Central memory CD4-positive, alpha-beta T cell (primary cell): ENCODE measurements at places on chromosomes 5 and 9.
A peak's percentile ranks its signal among the peaks of the same experiment; 100 is the strongest.

DNA sequence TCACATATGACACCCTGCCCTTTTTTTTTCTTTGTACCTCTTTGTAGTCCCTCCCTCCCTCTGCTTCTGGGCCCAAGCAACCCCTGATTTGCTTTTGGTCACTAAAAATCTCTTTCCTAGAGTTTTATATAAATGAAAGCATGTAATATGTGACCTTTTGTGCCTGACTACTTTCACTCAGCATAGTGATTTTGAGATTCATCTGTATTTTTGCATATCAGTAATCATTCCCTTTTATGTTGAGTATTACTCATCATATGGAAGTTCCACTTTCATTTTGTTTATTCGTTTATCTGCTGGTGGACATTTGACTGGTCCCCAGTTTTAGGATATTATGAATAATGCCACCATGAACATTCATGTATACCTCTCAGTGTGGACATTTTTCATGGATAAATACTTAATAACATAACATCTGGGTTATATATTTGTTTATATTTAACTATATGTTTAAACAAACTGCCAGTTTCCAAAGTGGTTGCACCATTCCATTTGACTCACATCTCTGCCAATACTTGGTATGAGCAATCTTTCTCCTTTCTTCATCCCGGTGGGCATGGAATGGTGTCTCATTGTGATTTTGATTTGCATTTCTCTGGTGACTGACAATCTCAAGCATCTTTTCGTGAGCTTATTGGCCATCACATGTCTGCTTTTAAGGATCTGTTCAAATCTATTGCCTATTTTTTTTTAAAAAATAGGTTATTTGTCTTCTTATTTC, 115.7 kb upstream of the S1PR3 start:
- no peak for DNase-seq

DNA sequence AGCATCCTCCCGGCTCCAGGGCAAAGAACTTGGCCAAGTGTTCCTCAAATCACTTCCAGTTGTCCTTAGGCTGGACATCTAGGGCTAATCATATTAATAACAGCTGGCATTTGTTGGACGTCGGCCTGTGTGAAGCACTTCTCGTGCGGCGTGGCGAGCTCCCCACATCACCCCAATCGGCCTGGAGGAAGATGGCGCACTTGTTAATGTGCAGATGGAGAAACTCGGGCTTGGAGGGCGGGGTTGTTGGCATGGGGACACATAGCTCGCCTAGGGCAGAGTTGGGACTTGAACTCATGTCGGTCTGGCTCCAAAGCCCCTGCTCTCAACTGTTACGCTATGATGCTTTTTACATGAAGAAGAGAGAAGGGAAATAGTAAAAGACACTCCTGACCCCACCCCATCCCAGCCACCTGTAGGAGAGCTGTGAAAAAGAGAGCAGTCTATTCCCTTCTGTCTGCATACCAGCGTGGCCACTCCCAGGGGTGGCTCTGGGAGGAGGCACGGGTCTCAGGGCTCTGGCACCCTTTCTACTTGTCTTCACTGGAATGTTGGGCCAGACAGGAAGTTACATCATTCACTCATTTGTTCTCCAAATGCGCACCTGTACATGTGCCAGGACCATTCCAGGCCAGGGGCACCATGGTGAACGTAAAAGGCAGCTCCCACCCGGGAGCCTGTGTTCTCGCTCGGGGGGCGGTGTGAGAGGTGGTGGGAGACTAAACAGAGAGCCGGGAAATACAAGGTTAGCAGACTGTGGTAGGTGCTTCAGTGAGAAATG, 12.8 kb upstream of the NUP214 start:
- DNase-seq: no peak

DNA sequence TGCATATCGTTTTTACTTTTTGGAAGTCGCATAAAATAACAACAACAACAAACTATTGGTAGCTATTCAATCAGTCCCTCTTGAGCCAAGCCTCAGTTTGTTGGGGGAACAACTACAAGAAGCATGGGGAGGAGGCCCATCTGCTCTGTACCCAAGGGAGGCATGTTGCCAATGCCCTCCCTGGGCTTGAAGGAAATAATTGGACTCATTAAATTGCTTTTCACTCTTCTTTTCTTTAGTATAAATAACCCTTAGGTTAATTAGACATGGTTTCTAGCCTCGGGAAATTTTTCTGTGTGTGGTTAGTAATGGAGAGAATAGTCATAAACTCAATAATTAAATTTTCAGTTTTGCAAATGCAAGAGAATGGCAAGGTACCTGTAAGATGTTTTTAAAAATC, 500.7 kb downstream of the TLE4 start:
- no peak for DNase-seq

GRCh38 chr9:133826289-133827085, 88.3 kb upstream of the SARDH start:
- no peak for DNase-seq

- no peak for DNase-seq
Measured at GRCh38 chr5:62690421-62690820, 111.8 kb downstream of the LRRC70 start.

- DNase-seq: no peak
Measured at GRCh38 chr9:88973281-88974045, 17.8 kb upstream of the S1PR3 start.

GRCh38 chr5:172436879-172437369, 17.4 kb downstream of the SH3PXD2B start:
- DNase-seq: no peak

- no peak for DNase-seq
Measured at GRCh38 chr9:85040821-85041465, 371.4 kb downstream of the NTRK2 start.

DNA sequence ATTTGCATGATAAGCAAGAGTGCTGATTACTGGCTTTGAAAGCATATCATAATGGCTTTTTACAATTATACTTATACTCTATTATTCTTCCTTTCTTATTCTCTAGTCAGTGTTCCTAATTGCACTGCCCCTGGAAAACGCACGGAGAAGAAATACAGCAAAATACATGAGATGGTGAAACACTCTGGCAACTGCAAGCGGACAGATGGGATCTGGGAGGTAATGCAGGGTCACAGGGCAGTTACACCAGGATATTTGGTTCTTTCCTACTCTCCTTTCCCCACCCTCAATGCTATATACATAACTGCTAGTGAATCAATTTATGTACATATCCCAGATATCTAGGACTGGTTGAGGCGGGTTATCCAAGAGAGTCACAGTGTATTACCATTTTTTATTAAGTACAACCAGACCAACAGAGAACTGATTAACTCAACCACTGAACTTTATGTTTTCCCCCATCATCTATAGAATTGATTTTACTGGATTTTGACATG, 423.7 kb downstream of the ZSWIM6 start:
- no peak for DNase-seq

DNA sequence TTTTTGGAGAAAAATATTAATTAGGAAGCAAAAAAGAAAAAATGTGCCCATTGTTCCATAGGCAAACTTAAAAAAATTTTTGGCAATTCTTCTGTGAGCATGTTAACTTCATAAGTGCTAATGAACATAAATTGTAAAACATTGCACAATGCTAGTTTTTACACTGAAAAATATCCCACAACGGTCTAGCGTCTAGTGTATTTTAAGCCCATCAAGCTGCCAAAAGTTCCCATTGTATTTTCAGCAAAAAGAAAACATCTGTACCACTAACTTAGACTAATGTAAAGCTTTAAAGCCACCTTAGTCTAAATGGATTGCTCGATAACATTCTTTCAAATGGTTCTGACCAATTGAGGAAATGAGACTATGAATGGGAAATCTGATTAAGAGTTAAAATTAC, 2.8 kb downstream of the NR6A1 start:
- no peak for DNase-seq

DNA sequence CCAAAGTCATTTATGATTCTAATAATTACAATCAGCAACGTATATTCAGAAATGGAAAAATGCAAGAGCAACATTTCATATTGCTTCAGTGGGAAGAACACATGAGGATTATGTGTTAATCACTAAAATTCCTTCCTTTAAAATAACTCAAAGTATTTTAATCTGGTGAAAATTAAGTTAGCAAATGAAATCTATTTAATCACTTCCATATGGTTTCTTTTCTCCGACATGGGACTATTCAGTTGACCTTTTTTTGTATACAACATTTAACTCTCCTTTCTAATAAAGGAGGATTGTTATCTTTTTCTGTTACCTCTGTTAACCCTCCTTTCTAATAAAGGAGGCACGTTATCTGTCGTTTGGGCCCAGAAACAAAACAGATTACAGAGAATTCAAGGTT, 59.9 kb downstream of the HOMER1 start:
- no peak for DNase-seq

GRCh38 chr9:75389101-75389500, 300.8 kb downstream of the OSTF1 start:
- DNase-seq: no peak

GRCh38 chr5:35838370-35839042, 18.2 kb upstream of the IL7R start:
- DNase-seq: no peak

GRCh38 chr5:149416987-149417710, 38.1 kb upstream of the IL17B start:
- no peak for DNase-seq

- DNase-seq: no peak
Measured at GRCh38 chr9:21268347-21268657, 28.5 kb upstream of the IFNA14 start.

DNA sequence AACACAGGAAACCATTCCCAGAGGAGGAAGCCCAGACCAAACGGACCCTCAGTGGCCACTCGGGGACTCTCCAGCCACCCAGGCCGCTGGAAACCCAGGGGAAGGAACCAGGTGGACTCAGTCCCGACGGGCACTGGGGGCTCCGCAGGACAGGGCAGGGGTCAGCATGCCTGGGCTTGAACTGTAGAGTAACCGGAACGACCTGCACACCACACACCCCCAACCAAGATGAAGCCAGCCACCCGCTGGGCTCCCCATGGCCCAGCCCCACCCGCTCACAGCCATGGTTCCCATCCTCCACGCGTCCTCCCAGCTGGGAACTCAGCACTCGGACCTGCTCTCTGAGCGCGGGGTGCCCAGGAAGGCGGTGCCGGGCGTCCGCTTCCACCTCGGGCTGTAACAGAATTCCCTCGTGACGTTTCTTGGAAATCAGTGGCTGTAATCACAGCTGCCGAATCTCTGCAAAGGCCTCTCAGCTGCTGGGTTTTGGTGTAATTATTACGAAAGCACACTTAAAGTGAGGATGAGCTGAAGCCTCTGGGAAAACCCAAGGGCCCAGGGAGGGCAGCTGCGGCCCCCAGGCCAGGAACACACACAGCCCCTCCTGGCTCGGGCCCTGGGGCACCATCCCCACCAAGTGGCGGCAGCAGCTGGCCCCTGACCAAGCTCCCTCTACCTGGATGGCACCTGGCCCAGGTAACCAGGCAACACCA, 13.8 kb downstream of the NACC2 start:
- no peak for DNase-seq

GRCh38 chr9:77947651-77948050, 84.0 kb downstream of the GNAQ start:
- DNase-seq: no peak

DNA sequence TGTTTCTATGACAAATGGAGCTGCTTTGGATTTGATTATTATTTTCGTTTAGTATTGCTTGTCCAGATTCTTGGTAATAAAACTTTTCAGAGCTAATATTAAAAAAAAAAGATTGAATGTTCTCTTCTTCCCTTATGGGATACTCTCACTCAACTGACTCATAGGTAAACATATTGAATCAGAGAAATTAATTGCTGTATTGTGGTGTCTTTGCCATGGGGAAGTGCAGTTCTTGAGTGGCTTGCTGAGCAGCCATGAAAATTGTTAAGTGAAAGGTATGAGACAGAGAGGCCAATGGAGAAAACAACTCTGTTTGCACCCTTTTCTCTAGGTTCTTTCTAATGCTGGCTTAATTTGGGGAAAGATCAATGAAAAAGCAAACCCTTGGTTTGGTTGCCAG, 149.9 kb upstream of the HMHB1 start:
- no peak for DNase-seq

DNA sequence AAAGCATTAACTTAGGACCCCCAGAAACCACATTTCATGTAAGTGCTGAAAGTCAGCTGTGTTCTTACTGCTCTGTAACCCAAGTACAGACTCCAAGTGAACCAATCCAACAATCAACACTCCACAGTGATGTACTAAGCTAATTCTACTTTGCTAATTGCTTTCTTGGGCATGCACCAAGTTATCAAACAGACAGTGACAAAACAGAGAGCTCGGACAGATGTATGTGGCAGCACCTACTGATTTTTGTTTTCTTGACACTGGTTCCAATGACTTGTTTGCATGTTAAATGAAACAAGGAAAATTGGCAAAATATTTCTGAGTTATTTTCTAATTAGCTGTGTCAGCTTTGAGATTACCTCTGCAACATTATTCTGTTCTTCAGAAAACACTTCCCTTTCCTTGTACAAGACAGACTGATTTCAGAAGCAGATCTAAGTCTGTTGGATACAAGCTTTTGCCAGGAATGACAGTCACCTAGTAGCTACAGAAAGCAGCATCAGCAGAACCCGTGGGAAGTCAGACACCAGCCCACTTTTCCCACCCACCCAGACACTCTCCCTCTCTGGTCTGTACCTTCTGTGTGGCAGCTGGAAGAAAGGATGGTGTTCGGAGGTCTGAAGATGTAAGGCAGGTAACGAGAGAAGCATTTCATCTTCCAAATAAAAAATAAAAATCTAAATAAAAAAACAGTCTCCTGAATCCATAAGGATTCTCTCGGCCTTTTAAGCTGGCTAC, 176.7 kb upstream of the PPP2R2B start:
- no peak for DNase-seq

DNA sequence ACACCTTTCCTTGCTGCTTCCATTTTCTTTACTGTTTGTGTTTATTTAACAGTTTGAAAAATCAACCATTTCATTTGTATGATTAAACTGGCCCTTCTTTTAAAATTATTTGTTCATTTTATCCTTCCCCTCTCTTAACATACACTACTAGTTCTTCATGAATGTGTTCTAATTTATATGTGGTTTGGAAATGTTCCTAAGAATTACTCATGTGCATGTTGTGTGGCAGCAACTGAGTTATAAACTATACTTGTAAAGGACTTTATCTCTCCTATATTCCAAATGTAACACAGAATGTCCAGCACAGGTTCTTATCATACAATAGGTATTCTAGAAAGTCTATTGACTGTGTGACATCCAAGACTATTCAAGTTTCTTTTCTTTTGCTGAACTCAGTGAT, 358.2 kb upstream of the MEF2C start:
- no peak for DNase-seq

DNA sequence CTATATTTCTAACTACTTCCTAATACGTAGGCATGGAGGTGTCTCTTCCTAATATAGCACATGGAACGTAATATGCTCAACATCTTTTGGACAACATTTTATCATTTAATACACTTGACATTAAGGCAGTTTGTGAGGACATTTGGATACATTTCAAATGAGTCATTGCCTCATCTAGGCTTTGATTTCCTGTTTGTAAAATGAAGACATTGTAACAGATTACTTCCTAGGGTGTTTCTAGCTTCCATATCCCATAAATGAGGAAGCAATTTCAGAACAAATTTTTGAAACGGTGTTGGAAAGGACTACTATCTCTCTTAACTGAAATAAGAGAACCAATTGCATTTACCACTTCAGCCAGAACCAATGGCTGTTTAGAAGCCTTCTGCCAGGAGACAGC, 38.7 kb downstream of the SLC28A3 start:
- no peak for DNase-seq

- DNase-seq: peak; percentile 23
Measured at GRCh38 chr5:174453690-174454089, 270.7 kb upstream of the MSX2 start.
